ENCODE measurements at places on chromosomes 7 and 10.

GRCh38 chr10:65622608-65623007 is 1303.2 kb upstream of the LRRTM3 start:
- no peak for DNase-seq

GRCh38 chr7:55533050-55533728 is 39.1 kb downstream of the VOPP1 start:
- DNase-seq: peak; percentile 60

DNA sequence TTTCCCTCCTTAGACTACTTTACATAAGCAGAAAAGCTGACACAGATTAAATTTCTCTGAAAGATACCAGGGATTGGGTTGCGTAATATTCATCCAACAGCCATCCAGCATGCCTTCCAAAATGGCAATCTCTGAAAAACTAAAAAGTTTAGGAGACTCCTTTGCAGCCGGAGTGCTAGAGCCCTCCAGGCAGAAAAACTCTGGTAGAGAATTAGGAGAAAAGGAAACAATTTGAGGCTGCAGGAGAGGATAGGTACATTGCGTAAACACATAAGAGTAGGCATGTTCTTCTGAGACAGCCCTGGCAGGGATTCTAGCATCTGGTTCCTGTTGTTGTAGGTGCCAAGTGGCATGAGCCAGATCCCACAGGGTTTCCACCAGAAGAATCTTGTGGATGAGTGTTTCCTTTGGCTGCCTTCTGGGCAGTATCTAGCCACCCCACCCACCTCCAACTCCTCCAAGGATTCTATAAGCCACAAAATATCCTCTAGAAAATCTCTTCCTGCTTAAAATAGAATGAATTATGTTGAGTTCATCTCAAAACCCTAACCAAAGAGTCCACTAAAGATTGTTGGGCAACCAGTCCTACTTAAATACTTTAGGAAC is 402.4 kb downstream of the HGF start:
- DNase-seq: no peak

DNA sequence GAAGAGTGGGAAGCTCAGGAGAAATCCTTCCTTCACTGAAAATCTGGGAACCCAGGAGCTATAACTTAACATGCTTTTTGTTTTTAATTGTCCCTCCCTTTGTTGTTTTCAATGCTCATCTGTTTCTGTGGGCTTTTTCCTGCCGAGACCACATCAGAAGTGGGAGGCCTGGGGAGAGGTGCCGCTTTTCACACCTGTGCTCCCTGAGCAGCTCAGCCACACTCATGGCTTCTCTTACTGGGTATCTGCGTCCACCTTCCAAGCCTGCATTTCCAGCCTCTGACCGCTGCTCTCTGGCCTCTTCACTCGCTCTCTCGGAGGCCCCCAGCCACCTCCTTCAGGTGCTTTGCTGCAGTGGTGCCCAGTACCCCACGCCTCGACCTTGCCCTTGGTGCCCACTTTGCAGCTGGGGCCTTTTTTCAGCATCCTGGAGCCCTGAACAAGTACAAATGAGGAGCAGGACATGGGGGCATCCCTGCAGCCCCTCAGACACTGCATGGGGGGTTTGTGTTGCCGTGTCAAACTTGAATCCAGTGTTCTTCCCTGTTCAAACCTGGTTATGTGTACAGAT is 9.9 kb downstream of the C7orf57 start:
- DNase-seq: no peak

- no peak for DNase-seq
Observed at GRCh38 chr7:67620216-67620933, 623.7 kb downstream of the TYW1 start.

DNA sequence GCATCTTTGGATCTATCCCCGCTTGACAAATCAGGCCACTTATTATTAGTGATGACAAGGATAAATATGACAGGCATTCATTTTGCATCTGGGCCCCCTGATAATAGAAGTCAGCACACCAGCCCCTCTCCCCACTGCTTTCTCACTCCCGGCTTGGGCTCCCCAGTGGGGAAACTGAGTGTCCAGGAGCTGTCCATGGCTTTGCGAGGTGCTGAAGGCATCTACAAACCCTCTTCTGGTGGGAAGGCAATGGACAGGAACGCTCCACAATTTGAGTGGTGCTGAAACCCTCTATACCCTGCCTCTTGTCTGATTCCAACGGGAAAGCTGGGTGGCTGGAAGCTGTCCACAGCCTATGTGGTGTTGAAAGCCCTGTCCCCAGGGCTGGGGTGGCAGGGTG is 61.7 kb upstream of the PCBD1 start:
- DNase-seq: no peak

- DNase-seq: no peak
Observed at GRCh38 chr10:129279446-129280154, 187.4 kb upstream of the MGMT start.

GRCh38 chr7:132381742-132382472 is 194.4 kb downstream of the PLXNA4 start:
- no peak for DNase-seq

GRCh38 chr7:133048589-133048988 is 33.3 kb downstream of the CHCHD3 start:
- DNase-seq: no peak

GRCh38 chr10:78194050-78194449 is 160.4 kb downstream of the RPS24 start:
- no peak for DNase-seq

GRCh38 chr7:10908600-10908999 is 65.1 kb upstream of the PHF14 start:
- DNase-seq: no peak

DNA sequence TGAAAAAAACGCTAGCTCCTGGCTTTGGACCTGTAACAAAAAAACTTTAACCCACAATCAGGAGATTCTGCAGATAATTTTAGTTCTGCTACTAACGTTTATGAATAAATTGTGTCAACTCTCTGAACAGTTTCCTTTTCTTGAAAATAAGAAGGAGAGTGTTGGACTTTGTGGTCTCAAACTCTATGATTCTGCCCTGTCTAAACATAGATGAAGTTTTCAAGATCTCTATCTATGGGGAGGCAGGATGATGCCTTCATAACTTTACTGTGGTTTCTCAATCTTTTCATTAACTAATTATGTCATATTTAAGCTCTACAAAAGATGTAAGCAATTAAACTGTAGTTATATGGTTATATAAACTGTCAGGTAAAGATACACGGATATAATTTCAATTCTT is 162.0 kb downstream of the REEP3 start:
- DNase-seq: no peak

- no peak for DNase-seq
Observed at GRCh38 chr7:34192906-34193305, 287.6 kb downstream of the BMPER start.

- DNase-seq: no peak
Observed at GRCh38 chr7:116242759-116243158, 32.4 kb downstream of the TES start.

- no peak for DNase-seq
Observed at GRCh38 chr7:24912424-24912823, 67.6 kb downstream of the OSBPL3 start.

- DNase-seq: no peak
Observed at GRCh38 chr7:98771519-98771918, 98.3 kb downstream of the TMEM130 start.

GRCh38 chr7:73704640-73705550 is 14.6 kb downstream of the STX1A start:
- no peak for DNase-seq

- no peak for DNase-seq
Observed at GRCh38 chr7:134485203-134485602, 26.3 kb upstream of the AKR1B1 start.

- DNase-seq: no peak
Observed at GRCh38 chr7:121082400-121083101, 94.0 kb downstream of the CPED1 start.

DNA sequence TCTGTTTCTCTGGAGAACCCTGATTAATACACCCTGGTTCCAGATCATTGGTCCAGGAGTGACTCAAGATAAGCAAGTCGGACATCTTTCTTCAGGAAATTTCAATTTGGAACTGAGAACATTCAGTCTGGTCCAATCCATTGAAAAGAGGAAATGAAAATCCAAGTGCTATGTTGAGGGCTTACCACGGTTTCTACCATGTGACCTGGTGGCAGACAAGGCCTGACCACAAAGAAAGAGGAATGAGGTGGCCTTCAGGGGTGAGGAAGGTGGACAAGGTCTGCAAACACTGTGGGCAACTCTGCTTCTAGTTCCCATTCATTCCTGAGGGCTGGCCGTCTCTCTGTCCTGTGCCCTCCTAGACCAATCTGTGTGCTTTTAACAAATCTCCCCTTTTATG is 149.2 kb upstream of the GHITM start:
- no peak for DNase-seq

DNA sequence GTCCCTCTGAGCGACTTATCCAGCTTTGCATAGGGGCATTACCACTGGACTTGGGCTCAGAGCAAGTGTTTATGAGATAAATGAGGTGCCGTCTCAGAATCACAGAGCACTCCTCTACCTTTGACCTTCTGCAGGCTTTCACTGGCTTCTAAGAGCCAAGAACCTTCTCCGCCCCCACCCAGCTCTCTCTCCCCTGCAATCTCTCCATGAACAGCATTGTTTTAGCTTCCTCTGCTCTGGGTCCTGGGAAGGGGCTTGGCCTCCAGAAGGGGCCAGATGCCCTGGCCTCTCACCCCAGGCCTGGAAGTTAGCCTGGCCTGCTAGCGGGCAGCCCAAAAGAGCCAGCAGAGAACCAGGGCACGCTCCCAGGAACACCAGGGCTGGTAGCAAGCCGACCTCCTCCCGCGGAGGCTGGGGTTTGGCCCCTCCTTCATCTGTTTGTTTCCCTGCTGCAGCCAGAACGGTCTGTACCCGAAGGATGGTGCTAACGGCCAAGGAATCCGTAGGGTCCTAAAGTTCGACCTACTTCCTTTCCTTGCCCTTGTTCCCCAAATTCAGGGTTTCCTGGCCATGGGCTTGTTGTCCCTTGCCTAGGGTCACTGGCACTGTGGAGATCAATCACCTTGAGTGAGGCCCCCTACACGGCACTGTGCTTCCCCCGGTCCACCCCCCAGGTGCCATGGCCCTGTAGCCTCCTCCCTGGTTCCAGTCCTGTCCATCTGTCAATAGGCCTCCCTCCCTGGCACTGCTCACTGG is 18.7 kb upstream of the DDIT4 start:
- DNase-seq: no peak

GRCh38 chr7:111137296-111138192 is 46.6 kb downstream of the LRRN3 start:
- DNase-seq: no peak

DNA sequence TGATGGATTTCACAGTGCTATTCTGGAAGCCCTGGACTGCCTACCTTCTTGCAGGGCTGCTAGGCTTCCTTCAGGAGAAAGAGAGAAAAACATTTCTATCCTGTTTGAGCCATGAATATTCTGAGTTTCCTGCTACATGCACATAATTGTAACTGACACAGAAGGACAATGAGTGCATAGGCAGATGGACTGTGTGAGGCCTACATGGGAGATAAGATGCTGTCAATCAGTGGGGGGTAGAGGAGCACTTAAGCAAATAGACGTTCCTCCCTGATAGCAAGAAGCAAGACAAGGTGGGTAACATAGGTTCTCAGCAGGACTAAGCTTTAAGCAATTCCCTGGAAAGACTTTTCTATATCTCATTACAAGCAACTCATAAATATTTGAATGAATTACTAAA is 11.6 kb downstream of the ALDH18A1 start:
- DNase-seq: no peak

DNA sequence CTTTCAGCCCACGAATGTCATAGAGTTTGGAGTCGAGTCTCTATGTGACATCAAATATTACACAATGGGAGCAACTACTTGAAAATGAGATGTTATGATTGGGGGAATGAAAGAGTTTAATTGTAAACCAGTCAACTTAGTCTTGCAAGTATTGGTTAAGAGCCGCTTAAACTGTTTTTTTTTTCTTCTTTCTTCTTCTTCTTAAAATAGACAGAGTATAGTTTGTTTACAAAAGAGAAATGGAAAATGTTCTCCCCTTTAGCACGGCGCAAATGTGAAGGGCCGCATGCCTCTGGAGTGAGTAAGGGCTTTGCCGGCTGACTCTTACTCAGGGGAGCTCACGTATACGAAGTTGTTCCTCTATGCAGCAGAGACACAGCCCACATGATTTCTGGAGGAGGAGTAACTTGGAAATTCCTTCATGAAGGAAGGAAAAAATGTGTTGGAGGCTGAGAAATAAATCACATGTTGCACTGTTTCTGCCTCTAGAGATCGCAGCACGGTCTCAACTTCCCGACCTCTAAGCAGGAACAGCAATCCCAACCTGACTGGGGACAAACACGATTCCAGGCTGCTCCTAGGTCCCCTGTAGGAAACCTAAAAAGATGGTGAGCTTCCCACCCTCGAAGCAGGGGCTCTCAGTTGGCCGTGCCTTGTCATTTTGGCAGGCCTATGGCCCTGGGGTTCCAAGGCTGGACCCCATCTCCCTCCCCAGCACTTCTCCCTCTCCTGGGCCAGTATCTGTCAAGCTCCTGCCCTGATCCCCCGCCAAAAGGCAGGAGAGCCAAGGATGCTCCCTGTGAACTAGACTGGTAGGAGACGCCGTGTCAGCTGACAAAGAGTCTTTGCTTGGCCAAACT is 44.8 kb downstream of the MYOF start:
- no peak for DNase-seq

DNA sequence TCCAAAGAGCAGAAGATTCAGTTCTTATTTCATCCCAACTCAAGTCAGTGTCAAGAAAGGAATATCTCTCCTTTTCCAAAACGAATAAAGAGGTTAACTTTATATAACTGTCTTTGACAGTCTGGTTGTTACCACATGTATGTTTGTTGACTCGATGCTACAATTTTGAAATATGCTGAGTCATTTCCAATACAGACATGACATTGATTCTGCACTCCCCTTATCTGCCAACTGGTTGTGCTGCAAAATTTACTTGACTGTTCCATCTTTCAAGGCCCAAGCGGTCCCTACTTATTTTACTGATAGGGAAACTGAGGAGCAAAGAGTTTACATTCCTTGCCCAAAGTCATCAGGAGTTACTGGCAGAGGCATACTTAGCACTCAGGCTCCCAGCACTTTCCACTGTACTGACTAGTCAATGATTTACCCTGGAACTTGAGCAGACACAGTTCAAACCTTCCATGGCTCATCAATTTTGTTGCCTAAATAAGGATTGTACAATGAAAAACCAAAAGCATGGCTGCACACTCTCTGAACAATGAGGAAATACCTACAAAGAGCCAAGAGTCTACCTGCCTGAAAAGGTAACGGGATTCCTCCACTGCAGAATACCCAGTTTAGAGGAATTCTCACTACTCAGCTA is 52.8 kb downstream of the ABLIM1 start:
- no peak for DNase-seq

DNA sequence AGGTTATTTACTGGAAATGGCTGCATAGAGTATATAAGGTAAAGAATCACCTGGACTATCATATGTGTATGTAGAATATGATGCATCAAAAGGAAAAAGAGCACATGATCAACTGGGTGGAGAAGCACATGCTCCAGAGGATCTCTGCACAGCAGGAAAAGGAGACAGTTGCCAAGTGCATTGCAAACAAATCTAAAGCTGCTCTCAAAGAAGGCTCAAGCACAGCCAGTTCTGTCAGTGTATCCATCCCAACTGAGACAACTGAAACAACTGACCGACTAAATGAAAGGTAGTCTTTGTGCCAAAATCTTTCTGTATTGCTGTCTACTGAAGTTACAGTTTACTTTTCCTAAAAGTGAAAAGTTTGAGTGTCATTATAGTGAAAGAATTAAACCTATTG is 83.2 kb upstream of the SGCE start:
- no peak for DNase-seq

- DNase-seq: no peak
Observed at GRCh38 chr7:111660478-111660877, 98.2 kb upstream of the IMMP2L start.

All from activated CD4-positive, CD25-positive, alpha-beta regulatory T cell treated with anti-CD3 and anti-CD28 coated beads, Interleukin-2, amount 50 U/mL, for 16 hours (primary cell).